ENCODE measurements at places on chromosomes 5 and 9.

DNA sequence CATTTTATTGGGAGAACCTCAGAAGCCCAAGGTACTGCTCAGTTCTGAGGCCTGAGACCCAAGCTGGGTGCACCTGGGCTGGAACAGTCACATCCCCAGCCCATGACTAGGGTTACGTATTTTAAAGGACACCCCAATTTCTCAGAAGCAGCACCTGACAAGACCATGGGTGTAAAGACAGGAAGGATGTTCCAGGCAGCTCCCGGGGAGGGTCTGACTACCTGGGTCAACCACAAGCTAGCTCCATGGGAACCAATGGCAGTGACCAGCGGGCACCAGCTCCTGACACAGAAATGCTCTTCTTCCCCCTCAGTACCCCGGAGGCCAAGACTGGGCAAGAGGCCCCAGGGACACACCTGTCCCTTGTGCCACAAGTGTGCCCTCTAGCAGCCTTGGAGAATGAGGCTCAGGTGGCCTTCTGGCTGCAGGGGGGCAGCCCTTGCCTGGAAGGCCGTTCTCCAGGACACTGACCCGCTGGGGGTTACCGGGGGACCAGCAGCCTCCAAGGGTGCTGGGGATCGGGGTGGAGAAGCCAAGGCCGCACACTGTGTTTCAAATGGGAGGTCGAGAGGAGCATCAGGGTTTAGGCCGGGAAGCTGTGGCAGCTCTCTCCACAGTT is 52.6 kb downstream of the IPPK start:
- DNase-seq, result no peak

DNA sequence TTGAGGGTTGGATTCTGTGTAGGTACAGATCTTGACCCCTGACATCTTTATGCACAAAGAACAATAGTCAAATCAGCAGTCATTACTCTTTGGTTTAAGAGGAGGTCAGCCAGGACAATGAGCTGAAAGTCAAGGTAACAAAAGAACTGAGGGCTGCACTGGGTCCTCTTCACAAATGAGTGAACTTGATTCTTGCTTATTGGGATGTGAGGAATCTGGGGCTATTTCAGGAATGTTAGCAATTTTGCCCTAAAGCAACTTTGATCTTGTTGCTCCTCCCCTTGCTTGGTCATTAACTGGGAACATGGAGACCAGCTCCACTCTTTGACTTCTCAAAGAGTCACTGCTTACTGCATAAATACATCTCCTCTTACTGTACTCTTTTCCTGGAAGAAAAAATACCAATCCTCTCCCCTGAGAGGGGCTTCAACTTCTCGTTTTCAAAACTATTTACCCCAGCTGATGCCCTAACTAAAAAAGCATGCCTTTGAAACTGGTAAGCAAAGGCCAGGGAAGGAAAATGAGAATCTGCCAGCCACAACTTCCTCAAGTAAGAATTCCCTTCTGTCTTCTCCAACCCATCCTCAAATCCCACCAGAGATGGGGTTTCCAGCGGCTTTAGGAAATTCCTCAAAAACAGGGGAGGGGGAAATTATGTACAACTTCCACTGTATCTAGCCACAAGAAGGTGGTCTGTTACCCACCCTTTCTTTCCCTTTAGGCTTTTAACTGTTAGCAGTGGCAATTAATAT is 368.3 kb downstream of the ENC1 start:
- no peak for DNase-seq

DNA sequence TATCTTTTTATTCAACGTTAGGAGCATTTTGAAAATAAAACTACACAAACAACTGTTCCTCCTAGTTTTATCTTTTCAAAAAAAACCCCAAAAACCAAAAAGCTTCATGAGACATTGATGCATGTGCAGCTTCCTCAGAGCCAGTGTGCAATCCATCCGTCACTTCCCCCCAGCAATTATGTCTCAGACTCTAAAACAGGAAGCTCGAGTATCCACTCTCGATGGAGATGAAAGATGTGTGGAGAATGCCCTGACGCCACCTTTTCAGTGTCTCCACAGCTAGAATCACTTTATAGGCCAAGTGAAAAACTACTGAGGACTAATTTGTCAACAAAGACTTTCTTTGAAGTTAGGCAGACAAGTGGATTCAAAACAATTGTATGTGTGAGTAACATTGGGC is 408.9 kb upstream of the SMARCA2 start:
- DNase-seq, result no peak

DNA sequence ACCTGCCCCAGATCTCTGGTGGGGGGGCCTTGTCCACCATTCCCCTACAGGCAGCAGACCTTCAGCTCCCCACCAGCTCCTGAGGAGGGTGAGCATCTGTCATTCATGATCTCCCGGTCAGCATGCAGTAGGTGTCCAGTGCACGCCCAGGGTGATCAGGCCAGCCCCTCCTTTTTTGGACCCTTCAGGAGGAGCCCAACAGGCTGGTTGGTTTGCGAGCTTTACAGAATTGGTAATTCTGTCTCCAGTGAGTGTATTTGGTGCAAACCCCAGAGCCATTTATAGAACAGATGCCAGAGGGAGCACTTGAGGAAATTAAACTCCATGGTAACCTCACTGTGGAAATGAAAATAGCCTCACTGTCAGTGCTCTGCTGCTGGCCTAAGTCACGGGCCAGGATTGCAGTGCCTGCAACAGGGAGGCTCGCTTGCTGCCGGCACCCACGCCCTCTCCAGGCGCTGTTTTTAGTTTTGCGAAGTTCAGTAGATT is 23.4 kb downstream of the WNK2 start:
- peak; percentile 21 for DNase-seq

GRCh38 chr5:68884883-68885282 is 208.9 kb upstream of the SLC30A5 start:
- DNase-seq, result no peak

GRCh38 chr5:126589536-126590297 is 5.3 kb downstream of the ALDH7A1 start:
- no peak for DNase-seq

DNA sequence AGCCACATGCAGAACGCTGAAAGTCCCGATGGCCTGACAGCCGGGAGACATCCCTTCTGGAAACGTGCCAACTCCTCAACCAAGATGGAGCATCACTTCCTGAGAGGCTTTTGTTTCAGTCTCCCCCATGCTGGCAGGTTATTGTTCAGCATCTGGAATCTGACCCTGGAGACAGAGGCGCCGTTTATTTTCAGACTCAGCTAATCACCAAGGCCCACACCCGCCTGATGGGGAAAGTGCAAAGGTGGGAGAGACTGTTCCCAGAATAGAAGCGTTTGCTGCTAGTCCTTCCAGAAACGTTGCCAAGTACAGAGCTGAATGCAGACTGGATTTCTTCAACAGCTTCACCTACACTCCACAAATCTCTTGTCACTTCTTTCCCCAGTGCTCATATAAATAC is 41.8 kb upstream of the S1PR3 start:
- peak; percentile 25 for DNase-seq

DNA sequence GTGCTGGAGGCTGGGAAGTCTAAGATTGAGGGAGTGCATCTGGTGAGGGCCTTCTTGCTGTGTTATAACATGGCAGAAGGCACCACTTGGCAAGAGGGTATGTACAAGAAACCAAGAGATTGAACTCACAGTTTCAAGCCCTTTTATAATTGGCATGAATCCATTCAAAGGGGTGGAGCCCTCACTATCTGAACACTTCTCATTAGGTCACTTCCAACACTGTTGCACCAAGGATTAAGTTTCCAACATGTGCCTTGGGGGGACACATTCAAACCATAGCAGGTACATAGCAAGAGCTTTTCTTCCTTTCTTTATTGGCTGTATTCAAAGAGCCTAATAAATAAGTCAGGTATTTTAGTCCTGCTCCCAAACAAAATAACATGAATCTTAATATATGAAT is 62.7 kb downstream of the PRELID2 start:
- no peak for DNase-seq

DNA sequence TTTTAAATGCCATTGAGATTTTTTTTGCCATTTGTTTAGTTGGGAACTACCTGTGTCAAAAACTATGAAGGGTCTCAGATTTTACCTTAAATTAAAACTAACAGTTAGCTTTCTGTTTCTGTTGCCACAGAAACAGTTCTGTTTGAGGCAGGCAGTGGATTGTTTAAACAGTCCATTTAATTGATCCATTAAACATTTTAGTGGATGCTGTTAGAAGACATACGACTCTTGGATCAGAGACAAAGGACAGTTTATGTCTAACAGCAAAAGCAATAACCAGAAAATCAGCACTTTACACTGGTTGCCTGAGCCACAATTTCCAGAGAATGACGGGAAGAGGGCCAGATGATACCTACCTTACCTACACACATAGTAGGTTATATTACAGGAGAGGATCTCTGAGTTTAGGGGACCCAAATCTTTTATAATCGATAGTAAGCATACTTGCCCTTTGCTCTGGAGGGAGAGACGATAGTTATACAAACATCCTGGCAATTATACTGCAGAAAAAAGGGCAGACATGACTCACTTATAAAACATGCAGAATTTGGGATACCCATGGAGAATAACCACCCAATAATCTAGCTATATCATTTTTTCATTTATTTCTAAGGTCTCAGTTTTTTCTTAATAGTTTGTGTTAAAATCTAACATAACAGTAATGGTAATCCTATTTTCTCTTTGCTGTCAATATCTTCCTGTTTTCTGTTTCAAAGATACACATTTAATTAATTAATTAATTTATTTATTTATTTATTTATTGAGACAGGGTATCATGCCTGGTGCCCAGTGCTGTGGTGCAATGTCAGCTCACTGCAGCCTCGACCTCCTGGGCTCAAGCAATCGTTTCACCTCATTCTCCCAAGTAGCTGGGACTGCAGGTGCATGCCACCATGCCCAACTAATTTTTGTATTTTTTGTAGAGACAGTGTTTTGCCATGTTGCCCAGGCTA is 136.7 kb upstream of the TNFAIP8 start:
- no peak for DNase-seq

DNA sequence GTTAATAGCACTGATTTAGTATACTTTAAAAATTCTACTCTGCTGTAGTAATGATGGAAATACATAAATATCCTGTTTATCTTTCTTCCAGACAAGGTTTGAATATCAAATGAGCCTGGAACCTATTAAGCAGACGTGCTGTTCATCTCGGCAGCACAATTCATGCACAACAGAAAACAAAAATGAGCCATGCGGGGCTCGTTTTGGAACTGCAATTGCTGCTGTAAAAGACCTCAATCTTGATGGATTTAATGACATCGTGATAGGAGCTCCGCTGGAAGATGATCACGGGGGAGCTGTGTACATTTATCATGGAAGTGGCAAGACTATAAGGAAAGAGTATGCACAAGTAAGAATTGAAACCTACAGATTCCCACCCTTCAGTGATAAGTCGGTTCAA is 79.1 kb upstream of the ITGA2 start:
- no peak for DNase-seq

DNA sequence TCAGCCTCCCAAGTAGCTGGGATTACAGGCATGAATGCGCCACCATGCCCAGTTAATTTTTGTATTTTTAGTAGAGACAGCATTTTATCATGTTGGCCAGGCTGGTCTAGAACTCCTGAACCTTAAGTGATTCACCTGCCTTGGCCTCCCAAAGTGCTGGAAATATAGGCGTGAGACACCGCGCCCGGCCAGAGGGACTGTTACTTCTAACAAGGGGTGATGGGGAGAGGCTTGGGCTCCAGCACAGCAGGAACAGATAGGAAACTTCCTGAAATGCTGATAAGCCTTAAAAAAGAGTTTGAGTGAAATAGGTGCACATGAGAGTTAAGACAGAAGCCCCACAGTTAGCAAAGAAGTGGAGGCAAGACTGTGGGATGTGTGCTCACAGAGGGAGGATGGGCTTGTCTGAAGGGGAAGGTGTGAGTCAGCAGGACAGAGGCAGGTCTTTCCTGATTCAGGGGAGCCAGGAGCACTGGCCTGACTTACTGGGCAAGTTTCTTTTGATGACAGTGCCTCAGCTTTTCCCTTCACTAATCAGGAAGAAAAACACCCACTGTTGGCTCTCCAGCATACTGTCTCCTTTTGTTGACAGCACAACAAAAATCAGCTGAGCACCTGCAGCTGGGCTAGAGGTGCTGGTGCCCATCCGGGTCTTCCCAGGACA is 68.4 kb downstream of the RAD23B start:
- no peak for DNase-seq

DNA sequence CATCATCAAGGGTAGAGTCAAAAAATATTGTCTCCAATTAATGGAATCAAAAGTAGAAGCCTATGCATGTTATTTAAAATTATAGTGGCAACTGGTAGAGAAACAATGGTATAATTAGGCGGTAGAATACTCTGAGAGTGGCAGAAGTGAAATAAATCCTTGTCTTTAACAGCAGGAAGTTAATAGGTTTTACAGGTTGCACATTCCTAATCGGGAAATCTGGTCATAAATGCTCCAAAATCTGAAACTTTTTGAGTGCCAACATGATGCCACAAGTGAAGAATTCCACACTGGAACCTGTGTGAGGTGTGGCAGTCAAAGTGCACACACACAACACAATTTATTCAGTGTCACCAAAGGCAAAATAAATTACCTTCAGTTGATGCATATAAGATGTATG is 433.4 kb downstream of the TAF11L14 start:
- no peak for DNase-seq

- no peak for DNase-seq
Measured at GRCh38 chr9:22022396-22022795, 13.3 kb upstream of the CDKN2B start.

DNA sequence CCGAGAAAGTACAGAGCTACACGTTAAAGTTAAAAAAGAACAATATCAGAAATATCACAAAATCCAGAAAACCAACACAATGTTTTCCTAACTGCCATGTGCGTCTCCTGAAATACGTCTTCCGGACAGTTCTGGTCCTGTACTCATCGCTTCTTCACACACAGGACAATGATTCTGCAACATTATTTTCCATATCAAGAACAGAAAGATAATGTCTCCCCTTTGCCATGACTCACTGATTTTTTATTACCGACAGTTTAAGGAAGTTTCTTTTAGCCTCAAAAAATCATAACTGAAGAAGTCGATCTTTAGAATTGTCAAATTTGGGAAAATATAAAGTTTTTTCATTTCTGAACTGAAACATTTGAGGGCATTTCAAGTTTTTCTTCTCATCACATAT is 2.5 kb downstream of the TBC1D9B start:
- no peak for DNase-seq

GRCh38 chr5:88833371-88834130 is 49.4 kb downstream of the MEF2C start:
- DNase-seq, result no peak

DNA sequence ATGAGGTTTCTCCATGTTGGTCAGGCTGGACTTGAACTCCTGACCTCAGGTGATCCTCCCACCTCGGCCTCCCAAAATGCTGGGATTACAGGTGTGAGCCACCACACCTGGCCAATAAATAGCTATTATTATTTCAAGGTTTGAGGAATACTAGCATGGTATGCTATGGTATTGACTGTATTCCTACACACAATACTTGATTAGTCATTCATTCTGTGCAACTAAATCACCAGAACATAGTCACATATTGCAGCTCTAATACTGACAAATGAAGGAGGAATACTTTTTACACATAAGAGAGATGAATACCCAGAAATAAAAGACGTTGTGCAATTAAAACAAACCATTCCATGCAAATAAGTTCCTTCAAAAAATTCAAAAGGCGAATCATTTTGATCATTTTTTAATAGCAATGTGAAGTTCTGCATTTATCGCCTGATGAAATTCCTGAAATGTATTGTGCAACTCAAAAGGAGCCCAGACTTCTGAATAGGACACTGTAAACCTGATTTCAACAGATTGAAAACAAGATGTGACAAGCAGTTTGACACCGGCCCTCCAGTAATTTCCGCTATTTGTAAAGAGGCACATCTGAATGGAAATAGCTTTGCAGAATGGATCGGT is 687.4 kb upstream of the SEMA6A start:
- DNase-seq, result no peak

All from pancreas (tissue), 10 donors.